ENCODE measurements at places on chromosomes 1 and 21.

DNA sequence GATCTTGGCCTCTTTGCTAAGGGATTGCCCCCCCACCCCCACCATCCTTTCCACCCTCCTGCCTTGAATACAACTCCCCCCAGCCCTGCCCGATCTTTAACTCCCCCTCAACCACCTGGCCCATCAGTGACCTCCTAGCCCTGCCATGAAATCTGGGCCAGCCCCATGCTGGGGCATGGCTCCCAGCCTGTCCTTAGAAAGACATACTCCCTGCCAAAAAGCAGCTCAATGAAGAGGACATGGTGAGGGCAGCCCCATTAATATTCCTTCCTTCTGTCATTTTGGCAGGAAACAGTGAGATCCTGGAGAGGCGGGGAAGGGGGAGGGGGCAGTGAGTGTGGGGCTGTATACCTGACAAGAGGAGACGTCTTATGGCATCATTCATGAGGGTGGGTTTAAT, 66.8 kb upstream of the DISP3 start:
- DNase-seq: no peak

DNA sequence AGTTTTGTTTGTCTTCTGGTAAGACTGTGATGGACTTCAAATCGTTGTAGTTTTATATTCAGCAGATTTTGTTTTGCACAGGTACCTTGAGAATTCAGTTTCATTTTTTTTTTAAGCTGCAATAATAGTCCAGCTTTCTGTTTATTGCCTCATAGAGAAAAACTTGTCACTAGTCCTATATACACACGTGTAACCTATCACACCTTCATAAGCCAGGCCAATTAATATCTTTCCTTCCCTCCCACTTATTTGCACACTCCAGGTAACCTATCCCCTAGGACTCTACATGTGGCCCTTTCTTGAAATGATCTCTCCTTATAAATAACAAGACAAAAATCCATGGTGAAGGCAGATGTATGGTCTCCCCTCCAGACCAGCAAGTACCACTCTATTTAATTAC, 62.4 kb downstream of the SLC22A15 start:
- no peak for DNase-seq

GRCh38 chr1:199976496-199977144, 50.9 kb upstream of the NR5A2 start:
- no peak for DNase-seq

GRCh38 chr1:231124746-231125145, 37.1 kb upstream of the TRIM67 start:
- no peak for DNase-seq

DNA sequence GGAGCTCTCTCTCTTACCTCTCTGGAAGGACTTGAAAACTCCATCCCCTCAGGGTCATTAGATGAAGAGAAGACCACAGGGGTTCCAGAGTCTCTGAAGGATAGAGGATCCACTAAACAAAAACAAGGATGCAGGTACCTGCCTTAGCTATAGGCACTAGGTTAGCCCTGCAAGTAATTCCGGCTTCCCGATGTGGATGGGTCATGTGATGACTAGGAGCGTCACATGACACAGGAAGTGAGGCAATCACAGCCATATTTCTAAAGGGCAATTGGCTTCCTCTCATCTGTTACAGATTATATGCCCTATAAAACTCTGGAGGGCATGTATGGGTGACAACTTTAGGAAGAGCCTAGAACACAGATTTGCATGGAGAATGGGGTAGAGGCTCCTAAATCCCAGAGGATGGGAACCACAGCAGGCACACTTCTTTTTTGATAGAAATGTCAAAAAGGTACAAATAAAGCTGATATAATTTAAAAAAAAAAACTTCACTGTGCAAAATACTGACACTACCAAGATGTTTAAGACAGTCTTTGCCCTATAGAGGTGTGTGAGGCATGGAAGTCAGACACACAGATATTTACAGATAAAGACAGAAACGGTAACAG, 14.1 kb downstream of the ENTREP3 start:
- DNase-seq: peak; percentile 67

- no peak for DNase-seq
Observed at GRCh38 chr1:155553349-155553748, 9.3 kb downstream of the ASH1L start.

DNA sequence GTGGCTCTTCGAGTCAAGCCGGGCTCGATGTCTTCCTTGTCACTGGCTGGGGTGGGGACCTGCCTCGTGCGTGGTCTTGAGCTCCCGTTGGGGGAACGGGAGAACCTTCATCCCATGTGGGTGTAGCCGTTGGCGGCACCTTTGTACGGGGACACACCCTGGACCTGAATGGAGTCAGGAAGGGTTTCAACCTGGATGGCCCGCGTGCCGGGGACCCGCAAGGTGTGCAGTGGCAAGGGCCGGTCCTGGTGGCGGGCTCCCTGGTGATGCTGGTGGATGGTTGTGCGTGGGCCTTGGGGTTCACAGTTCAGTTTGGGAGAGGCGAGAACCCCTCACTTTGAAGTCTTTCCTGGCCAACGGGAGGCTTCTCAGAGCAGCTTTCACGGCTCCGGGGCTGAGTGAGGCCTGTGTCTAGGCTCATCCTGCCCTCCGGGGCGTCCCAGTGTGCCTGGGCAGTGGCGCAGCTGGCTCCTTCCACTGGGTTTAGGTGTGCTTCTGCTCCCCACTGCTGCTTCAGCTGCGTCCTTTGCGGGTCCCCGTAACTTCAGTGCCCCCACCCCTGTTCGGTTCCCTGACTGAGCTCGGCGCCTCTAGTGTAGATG, 11.4 kb downstream of the SKI start:
- DNase-seq: no peak

DNA sequence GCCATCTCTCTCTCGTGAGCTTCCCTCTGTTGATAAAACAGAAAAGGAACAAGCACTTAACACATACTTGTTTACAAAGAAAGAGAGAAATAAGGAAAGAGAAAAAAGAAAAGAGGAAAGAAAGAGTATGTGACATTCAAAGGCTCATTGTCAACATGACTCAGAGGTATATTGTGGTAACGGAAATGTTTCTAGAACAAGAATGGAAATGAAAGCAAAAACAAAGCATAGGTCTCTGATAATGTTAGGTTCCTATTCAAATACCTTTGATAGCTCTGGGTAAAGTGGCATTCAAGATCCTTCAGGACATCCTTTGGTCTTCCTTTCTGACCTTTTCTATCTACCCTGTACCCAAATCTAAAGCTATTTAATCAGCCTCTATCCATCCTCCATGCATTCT, 67.4 kb upstream of the DMRTA2 start:
- DNase-seq: no peak

GRCh38 chr21:36690628-36691554, 8.0 kb upstream of the SIM2 start:
- no peak for DNase-seq

DNA sequence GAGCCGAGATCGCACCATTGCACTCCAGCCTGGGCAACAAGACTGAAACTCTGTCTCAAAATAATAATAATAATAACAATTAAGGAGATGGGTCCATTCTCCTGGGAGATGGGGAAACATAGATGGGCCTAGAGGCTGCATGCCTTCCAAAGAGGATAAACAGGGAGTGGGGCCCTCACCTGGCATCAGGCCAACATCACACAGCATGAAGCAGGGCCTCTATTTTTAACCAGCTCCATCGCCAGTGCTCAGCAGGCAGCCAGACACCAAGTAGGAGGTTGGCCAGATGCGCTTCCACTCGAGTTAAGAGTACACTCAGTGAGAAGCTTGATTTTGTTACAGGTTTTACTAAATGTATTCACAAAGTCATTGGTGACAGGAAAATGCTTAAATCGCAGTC, 352.0 kb downstream of the RRAGC start:
- no peak for DNase-seq

DNA sequence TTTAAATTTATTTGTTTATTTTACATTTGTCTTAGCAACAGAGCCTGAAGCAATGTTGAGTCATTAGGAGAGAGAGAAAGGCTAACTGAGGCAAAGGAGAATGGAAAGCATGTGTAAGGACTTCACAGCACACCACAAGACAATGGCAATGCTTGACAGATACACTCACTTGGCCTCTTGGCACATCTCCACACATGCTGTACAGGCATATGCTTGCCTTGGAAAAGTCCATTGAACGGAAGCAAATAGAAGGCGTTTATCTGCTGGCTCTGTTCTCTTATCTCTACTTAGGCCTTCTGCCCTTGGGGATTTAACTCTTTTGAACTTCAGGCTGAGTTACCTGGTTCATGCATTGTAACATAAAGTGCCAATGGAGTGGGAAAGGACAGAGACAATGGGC, 262.2 kb upstream of the POU3F1 start:
- DNase-seq: no peak

GRCh38 chr1:82059959-82060358, 259.2 kb downstream of the ADGRL2 start:
- DNase-seq: no peak

DNA sequence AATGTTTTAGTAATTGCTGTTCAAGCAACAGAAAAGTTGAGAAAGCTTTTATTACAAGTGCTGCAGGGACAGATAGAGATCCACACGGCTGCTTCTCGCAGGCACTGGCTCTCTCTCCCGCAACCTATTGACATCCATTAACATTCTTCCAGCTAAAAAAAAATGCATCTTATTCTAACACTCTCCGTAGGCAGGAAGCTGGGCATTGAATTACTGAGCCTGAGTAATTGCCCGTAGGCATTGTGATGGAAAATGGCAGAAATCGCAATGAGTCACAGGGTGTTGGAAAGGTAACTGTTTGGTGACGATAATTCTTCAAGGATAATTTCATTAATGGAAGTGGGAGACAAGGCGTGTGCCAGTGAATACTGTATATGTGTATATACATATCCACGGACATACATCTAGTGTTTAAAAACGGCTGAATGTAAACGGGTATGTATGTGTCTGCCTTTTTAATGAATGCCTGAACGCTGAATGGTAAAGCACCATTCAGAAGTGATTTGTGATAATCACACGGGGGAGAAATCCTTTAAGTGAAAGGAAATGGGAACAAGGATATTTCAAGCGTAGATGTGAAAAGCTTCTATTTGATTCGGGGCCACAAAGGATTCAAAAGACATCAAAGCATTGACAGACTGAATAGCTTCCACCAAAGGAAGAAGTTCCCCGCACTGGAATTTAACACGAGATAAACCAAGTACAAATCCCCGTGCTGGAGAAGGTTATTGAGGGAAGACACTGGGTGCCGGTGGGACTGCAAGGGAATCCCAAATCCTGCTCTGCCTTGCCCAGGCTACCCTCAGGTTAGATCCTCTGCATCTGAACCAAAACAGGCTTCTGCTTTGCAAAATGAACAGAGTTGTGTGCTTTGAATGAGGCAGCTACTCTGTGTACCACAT, 567.2 kb downstream of the NPHP4 start:
- DNase-seq: no peak

GRCh38 chr1:37888022-37888700, 28.8 kb upstream of the MTF1 start:
- no peak for DNase-seq

DNA sequence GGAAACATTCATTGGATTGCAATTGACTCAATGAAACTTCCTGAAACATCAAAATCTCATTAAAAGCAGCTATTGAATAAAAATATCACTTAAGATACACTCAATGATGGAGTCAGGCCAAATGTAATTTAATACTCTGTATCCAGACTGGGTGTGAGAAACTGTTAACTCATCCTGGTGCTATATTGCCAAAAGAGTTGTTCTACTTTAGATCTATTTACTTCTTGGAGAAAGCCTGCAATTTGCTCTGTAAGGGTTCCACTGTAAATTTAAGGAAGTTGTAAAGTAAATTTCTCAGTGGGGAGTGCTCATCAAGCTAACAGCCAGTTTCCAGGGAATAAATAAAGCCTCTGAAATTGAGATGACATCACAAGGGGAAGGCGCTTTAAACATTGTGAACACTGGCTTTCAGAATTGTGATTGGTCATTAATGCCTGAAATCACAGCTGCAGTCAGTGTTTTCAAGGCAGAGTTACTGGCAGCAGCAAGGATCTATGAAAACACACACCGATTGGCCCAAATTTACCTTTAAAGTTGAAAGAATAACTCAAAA, 91.4 kb downstream of the OLFM3 start:
- no peak for DNase-seq

Measured in HCT116 (cell line).